ENCODE measurements at places on chromosomes 4 and X.
A peak's percentile ranks its signal among the peaks of the same experiment; 100 is the strongest.

GRCh38 chrX:100204534-100204933 is 205.5 kb downstream of the PCDH19 start:
- no peak for DNase-seq

- no peak for DNase-seq
Measured at GRCh38 chrX:134388161-134389109, 71.5 kb upstream of the HPRT1 start.

DNA sequence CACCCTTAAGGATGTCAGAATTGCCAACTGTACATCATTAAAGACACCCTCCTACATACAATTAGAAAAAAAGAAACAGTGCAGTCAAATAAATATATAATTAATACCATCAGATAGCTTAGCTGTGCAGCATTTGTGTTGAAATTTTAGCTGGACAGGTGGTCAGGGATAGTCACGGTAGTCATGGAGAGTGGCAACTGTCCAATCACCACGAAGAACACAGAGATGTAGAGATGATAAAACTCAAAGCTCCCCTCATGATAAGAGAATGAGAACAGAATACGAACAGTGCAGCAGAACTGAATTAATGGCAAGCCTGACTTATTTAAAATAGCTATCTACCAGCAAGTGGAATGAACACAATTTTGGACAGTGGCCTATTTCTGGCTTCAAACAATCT is 27.2 kb downstream of the SLC39A8 start:
- no peak for DNase-seq

DNA sequence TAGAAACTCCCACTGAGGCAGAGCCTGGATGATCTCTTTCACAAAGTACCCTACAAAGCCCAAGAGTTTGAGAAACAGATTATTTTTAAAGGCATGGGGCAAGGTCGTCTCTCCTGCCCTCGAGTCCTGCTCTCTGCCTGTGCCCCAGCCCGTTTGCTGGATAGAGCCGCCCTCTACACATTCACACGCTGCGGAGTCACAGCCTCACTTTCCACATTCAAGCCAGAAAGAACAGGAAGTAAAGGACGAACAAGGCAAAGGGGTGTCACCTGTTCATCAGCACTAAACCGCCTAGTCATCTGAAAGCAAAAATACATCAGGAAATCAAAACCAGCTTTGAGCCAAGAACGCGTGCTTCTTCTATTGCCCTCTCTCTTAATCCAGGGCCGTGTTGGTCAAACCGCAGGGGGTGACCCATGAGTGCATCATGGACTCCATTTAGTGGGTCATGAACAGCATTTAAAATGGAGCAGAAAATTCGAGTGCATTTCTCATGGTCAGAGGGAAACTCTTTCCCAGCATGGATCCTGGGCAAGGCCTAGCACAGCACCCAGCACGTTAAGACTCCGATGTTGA is 83.4 kb downstream of the PHKA2 start:
- no peak for DNase-seq

GRCh38 chr4:160927311-160927710 is 1236.5 kb downstream of the FSTL5 start:
- DNase-seq, result no peak

- no peak for DNase-seq
Measured at GRCh38 chrX:66012094-66012534, 27.8 kb downstream of the VSIG4 start.

DNA sequence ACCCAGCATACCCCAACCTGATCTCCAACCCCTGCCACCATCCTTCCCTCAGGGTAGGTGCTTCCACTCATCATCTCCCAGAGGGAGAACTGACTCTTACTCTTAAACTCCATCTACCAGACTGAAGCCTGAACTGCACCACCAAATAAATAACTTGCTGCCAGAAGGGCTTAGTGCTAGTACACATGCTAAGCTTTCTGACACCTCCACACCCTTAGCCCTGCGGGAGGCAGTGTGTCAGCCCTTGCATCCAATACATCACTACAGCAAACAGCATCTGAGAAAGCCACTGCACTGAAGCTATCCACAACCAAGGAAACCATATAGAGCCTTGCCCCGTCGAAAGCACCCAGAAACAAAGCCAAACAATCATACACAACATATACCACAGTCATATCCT is 68.6 kb upstream of the MCF2 start:
- no peak for DNase-seq

GRCh38 chrX:39845233-39845632 is 252.5 kb downstream of the BCOR start:
- DNase-seq, result no peak

GRCh38 chr4:38281371-38282071 is 321.3 kb downstream of the PTTG2 start:
- no peak for DNase-seq

GRCh38 chr4:152016303-152016620 is 255.5 kb upstream of the GATB start:
- DNase-seq, result no peak

- DNase-seq, result no peak
Measured at GRCh38 chr4:154960476-154960875, 179.4 kb downstream of the RBM46 start.

GRCh38 chr4:157885811-157886210 is 287.0 kb downstream of the GASK1B start:
- no peak for DNase-seq

DNA sequence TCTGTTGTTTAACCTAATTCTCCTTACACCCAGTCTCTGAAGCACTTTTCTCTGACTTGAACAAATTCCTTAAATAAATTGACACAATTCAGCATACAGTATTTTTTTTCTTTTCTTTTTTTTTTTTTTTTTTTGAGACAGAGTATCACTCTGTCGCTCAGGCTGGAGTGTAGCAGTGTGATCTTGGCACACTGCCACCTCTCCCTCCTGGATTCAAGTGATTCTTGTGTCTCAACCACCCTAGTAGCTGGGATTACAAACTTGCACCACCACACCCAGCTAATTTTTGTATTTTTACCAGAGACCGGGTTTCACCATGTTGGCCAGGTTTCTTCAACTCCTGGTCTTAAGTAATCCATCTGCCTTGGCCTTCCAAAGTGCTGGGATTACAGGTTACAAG is 1498.1 kb upstream of the PCDH10 start:
- no peak for DNase-seq

DNA sequence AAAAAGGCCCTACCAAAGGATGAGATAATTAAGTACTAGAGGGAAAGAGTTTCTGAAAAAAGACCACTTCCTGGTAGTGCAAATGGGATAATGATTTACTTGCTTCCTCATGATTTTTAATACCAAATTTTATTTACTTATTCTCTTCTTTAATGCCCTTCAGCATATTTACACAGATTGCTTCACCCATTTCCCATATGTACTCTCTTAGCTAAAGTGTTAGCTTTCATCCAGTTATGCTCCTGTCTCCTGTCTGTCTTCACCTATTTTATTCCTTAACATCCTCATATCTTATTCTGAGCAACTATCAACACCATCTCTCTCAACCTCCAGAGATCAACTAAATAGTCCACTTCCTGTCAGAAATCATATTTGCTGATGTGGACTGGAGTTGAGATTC is 183.2 kb upstream of the HS3ST1 start:
- no peak for DNase-seq

DNA sequence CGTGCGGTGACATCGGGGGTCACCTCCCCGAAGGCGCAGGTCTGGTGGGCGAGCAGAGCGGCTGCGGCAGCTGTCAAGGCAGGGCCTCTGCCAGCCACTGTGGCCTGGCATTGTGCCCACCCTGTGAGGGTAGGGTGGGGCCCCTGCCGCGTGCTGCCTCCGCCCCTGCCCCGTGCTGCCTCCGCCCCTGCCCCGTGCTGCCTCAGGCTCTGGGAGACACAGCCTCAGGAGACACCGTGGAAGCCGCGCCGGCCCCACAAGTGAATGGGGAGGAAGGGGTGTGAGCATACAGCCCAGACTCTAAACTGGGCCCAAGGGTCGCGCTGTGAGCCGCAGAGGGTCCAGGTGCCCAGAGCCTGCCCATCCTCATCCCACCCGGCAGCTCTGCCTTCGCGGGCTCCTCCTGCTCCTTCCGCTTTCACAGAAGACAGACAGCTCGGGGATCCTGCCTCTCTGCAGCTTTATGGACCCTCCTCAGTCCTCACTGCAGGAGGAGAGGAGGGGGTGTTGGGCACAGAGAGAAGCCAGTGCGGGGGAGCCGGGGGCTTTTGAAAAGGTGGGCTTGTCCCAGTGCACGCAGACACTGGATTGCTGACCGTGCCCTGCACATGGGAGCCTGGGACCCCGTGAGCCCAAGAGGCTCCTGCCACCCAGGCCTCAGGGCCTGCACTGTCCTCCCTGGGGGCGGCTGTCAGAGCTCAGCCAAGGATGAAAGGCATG is 27.4 kb downstream of the PCGF3 start:
- no peak for DNase-seq

- DNase-seq, result no peak
Measured at GRCh38 chr4:75708218-75708691, 16.1 kb upstream of the USO1 start.

DNA sequence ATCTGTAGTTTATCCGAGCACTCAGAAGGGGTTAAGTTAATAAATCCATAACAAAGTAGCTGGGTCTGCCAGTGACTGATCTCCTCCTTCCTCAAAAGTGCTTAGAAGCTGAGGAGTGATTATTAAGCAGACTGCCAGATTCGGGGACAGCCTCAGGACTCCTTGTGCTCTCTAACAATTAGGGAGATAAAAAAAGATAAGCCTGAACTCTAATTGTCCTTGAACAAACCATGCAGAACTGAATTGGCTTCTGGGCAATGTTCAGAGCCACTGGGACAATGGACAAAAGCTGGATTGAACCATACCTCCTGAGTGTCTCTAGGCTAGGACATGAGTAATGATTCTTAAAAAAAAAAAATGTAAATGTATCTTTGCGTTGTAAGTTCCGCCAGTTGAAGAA is 22.7 kb upstream of the GRPR start:
- no peak for DNase-seq

DNA sequence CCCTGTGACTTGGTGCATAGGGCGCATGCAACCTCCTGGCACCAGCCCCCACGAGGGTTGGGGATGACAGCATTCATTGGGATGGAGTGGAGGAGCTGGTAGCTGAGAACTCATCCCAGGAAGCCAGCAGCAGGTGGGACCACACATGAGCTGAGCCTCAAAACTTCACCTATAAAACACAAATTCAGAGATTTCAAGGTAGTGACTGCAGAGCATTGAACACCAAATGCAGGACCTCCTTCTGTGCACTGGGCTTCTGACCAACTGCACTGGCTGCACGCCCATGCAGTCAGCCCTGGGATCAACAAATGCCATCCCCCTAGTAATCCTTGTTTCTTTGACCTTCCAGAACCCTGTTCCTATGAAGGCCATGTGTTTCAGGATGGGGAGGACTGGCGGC is 197.8 kb downstream of the FRAS1 start:
- DNase-seq, result no peak

DNA sequence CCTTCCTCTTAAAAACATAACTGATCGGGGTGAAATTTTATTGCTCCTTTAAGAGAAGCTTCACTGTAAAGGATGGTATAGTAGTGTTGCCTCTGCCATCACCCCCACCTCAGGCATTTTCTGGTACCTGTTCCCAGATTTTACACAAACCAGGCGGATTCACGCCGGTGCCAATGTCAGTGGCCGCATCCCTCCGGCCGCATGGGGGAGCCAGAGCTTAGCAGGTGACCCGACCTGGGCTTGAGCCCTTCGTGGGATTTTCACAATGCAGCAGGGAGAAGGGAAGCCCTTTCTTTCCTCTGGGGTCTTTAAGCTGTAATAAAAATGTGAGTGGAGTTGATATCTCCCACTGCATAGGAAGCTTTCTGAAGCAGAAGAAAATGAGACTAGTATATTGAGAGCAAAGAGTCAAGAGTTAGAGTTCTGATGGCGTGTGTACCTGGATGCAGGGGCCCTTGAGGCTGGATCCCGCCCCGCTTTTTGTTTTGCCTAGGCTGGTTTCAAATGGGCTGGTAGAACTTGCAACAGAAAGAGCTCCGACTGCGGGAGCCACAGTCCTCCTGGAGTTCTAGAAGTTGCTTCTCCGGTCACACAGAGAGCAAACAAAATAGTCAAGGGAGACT is 59.4 kb downstream of the POLR2B start:
- DNase-seq, result peak; percentile 40

GRCh38 chr4:172740434-172740833 is 428.2 kb upstream of the GALNT7 start:
- no peak for DNase-seq

GRCh38 chr4:168757500-168757899 is 252.6 kb downstream of the CBR4 start:
- DNase-seq, result no peak

DNA sequence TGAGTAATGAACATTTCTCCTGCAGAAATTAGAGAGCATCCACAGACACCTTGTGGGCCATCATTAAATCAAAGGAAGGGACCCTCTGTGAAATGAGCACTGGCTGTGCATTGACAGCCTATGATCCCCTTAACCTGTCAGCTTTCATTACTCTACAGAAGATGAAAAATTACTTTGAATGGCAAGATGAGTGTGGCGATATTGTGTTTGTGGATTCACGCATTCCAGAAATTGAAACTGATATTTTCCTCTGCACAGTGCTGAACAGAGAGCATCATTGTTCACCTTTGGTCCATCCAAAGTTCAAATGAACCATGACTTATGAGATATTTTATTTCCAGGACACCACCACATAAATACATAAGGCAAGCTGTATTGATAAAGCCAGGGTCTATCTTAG is 374.8 kb upstream of the ANXA10 start:
- DNase-seq, result no peak

Data from fibroblast of gingiva (primary cell).